ENCODE measurements at places on chromosomes 6 and 20. TPM values are rescaled to one million over a fixed set of nuclear protein-coding genes. Genes with fewer than 3 reads are reported as not detected.
A peak's percentile ranks its signal among the peaks of the same experiment; 100 is the strongest.

DNA sequence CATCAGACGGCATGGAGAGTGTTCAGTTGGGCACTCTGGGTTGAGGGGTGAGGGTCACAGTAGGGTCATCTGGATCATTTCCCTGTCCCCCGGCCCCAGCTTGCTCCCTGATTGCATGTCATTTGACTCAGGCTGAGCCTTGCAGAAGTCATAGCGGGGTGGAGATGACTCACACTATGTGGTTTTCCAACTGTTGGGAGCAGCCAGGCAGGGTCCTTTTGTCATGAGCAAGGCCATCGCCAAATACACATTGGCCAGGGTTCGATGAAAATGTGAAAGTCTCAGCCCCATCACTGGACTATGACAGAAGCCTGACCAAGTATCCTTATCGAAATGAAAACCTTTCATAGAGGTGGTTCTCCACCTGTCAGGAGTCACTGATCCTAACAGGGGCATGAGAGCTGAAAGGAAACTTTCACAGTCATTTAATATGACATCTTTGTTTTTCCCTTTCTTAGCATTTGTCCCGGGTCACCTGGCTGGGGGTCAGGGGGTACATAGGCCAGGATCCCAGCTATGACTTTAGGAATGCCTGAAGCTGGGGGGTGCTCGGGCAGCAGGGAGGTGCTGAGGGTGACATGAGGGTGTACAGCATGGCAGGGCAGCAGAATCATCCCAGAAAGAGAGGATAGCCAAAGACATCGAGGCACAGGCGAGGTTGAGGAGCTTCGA lies 70.2 kb upstream of the CD93 start:
- DNase-seq, result no peak

DNA sequence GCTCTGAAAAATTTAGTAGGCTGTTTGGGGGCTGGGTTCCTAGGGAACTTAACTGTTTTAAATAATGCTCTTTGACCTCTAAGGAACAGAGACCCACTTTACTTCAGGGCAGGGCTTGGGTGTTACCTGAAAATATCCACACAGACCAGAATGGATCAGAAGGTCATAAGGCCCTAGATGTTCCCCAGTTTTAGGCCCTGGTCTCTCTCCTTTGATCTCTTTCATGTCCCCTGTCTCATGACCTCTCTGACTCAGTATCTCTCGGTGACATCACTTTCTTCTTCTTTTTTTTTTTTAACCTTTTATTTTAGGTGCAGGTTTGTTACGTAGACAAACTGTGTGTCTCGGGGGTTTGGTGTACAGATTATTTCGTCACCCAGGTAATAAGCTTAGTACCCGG lies 272.1 kb upstream of the SGK1 start:
- no peak for DNase-seq

DNA sequence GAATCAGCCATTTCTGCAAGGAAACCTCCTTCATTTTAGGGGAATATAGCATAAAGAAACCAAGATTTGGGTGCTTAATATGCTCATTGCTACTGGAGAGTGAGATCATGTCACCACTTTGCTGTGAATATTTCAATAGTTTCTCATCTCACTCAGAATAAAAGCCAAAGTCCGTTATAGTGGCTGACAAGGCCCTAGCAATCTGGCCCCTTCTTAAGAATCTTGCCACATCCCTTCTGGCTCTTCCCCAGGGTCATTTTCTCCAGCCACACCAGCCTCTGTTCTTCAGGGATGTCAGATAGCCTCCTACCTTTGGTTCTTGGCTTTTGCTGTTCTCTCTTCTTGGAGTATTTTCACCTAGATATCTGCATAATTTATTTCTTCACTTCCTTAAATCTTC lies 24.8 kb upstream of the MLIP start:
- DNase-seq, result no peak

- DNase-seq, result peak; percentile 77
Observed at GRCh38 chr20:43925215-43925614, 10.6 kb downstream of the TOX2 start.

DNA sequence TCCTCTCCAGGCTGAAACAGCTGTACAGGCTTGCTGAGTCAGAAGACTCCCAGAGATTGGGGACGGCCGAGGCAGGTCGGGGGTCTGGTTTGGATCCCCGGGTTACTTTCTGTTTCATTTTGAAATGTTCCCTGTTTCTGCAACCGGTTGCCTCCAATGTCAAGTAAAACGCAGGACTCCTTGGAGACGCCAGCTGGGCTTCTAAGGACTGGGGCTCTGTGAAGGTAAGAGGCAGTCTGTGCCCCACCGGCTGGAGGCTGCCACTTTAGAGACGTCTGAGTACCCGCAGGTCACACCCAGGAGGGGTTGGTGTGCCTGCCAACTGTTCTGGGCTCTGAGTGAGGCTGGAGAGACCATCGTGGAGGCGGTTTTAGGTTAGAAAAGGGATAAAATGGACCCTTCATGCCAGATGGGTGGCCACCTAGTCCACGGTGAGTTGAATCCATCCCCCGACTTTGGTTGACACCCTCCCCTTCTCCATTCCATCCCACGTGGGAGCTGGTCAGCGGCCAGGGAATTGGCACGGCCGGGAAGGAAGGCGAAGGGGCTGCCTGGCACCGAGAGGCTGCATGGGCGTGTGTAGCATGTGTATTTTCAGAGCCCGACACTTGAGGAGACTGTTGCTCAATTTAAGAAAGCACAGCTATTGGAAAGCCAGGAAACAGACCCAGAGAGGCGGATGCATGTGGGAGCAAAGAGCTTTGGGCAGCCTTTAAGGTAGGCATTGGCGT lies 240.9 kb downstream of the PHACTR1 start:
- DNase-seq, result no peak

DNA sequence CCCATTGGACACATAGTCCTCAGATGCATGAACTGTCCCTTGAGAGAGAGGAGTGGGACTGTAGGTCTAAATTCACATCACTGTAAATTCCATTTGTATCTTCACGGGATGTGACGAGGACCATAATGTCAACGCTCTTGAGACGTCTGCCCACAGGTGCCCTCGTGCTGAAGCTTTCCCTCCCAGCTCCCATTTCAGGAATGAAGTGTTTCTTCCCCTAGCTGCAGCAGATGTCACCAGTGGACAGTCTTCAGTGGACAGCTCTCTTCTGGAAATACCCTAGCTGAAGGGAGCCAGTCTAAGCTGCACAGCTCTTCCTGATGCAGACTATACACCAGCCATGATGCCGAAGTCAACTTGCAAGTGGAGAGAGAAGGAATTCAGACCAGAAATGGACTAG lies 217.4 kb upstream of the ECI2 start:
- DNase-seq, result no peak

GRCh38 chr20:38253571-38253970 lies 7.0 kb downstream of the KIAA1755 start:
- no peak for DNase-seq

GRCh38 chr6:46903175-46903574 lies 18.6 kb downstream of the ADGRF5 start:
- DNase-seq, result no peak

NKX2-2 gene
- not detected for total RNA-seq

DNA sequence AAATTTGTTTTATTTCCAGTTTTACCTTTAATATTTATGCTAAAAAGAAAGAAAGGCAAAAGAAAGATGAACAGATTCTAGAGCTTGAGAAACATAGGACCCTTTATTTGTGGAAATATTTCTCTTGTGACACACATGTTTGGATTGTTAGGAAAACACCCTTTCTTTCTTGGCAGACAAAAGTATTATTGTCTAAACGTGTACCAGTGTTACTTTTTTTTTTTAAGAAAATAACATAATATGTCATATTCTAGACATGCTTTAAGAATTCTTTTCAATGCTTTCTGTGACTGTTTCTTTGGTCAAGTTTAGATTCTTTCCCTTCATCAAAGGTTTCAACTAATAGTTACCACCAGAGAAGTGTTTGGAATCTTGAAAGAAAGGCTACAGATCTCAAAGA lies 183.4 kb upstream of the CNR1 start:
- DNase-seq, result no peak

MYLK2 gene
- total RNA-seq, result 1.8 TPM

ZFP64 gene
- 13.8 TPM for total RNA-seq

- no peak for DNase-seq
Observed at GRCh38 chr6:37724530-37725220, 27.0 kb upstream of the MDGA1 start.

ENPP5 gene
- 0.14 TPM for total RNA-seq

SPEF1 gene
- 0.36 TPM for total RNA-seq

ZSWIM3 gene
- 6.4 TPM for total RNA-seq

DNA sequence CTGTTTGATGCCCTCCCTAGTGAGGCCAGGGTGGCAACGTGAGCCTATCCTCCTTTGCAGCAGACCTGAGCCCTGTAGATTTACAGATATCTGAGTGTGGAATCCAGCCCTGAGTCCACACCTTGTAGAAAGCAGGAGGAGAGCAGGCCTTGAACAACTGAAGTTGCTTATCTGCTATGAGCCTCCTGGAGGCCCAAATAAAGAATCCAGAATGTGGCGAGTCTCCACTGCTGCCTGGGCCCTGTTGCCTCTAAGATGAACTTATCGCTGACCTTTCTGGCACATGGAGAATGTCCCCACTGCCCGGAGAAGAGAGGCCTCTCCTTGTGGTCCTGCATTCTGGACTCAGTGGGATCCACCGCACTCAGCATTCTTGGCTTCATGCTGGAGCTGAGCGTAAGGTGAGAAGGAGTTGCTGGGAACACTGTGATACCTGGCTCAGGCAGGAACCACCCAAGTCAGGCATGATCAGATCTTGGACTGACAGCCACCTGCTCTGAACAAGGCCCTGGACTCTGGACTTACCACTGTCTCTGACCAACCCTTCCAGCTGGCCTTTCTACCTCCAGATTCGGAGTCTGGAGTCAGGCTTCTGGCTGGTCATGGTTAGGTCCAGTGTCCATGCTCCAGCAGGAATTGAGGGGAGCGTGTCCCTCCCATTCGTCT lies 5.8 kb upstream of the MANBAL start:
- no peak for DNase-seq

- no peak for DNase-seq
Observed at GRCh38 chr6:56328728-56329090, 81.3 kb upstream of the COL21A1 start.

SLC52A3 gene
- not detected for total RNA-seq

PTP4A1 gene
- 66.4 TPM for total RNA-seq

GRCh38 chr6:5205035-5205507 lies 55.7 kb downstream of the LYRM4 start:
- no peak for DNase-seq

FNDC11 gene
- total RNA-seq, result 0.39 TPM

- DNase-seq, result no peak
Observed at GRCh38 chr6:36463676-36464075, 20.9 kb downstream of the KCTD20 start.

GRCh38 chr6:34005901-34006531 lies 139.9 kb downstream of the GRM4 start:
- DNase-seq, result no peak

DNA sequence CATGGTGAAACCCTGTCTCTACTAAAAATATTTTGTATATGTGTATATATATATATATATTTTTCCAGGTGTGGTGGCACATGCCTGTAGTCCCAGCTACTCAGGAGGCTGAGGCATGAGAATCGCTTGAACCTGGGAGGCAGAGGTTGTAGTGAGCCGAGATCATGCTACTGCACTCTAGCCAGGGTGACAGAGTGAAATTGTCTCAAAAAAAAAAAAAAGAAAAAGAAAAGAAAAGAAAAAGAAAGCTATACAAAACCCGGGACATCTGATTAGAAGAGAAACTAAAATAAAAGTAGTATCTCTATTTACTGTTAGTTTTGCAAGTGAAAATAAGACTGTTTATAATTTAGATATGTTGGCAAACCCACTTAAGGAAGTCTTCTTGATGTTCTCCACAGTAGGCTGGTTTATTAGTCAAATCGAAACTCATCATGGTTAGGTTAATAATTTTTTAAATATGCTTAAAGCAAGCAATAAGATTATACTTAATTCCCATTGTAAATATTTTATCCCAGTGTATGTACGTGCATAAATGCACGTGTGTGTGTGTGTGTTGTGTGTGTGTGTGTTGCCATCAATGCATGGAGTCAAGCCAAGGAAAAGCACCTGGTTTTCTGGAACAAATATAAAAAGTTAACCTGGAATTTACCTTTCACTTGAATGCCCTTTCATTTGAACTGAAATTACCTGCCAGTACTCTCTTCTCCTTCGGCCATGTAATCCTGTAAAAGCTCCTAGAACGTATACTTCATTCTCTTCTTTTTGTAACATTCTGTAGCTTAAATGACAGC lies 7.1 kb downstream of the VNN2 start:
- DNase-seq, result no peak

GRCh38 chr20:17594443-17594842 lies 24.6 kb downstream of the DSTN start:
- no peak for DNase-seq

DNA sequence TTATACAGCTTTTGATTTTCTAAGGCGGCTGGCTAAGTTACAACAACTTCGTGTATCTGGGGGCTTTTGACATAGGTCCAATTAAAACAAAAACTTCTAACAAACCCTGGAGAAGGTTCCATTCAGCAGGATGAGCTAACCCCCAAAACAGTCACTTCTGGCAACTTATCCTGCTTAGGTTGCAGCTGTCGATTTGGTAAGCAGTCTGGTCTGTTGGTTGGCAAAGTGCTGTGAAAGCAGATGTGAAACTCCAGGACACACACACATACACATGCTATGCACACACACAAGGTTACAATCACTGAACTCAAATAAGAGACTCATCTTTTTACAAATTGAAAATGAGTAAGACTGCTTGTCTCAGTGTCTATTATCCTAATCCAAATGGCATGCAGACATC lies 119.0 kb upstream of the STMND1 start:
- no peak for DNase-seq

DNA sequence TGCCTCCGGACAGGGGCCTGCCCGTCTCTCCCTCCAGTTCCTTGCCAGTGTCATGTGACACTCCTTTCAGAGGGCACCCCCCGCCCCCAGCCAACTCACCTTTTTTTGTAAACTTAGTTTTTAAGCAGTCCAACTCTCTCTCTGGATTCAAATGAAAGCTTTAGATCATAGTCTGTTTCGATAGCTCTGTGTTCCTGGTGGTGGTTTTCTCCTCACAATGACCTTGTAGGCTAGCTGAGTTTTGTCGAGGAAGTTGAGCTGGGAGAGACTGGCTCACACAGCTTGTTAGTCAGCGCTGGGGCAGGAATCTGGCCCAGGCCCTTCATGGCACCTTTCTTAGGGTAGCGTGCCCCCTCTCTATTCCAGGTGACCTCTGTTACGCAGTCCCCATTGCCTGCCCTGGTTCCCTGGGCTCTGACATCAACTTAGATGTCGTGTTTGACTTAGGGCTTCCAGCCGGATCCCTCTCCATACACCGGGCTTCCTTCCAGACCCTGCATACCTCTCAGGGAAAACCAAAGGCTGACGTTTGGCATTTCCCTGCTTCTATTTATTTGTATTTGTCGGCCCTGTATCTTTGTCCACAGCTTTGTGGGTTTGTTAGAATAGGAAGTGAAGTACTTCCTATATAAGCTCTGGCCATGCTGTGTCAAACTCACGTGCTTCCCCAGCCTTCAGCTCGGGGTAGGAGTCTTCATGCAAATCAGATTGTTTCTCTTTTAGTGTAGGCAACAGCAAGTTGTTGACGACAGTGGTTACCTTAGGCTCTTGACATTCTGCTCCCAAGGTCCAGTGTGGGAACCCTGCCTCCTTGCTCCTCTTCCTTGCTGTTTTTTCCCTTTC lies 12.7 kb downstream of the IGF2R start:
- DNase-seq, result peak; percentile 84
